8988T (cell line): ENCODE measurements at places on chromosomes 2 and 18.

- no peak for DNase-seq
Measured at GRCh38 chr2:133523406-133523805, 44.9 kb downstream of the NCKAP5 start.

GRCh38 chr2:234444242-234444730 lies 52.6 kb downstream of the ARL4C start:
- no peak for DNase-seq

DNA sequence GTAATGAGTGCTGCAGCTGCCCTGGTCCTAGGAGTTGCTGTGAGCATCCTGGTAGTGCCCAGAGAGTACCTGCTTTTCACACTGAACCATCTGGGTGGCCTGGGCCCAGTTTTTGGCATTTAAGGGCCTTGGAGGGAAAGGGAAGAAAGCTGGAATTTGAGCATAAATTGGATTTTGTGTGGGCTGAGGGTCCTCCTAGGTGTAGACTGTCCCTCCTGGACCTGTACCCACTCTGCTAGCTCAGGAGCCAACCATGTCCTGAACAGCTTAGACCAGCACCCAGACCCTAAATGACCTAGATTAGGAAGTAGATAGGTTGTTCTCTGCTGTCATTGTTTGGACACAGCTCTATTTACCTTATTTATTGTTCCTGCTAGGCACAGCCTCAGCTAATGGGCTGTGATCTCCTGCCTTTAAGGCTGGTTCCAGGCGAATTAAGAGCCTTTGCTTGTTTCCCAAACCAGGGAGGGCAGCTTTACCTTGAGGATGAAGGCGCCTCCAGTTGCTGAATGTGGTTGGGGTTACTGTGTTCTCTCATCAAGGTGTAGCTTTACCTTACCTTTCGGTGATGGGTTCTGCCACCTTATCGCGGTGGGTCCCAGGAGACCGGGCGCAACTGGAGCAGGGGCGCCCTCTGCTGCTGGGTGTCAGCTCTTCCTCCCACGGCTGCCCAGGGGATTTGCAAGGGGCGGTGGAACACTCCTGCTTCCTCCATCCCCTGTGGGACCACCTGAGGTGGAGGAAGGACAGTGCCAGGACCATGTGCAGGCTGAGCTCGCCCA lies 34.4 kb downstream of the ITGA6 start:
- DNase-seq = no peak

DNA sequence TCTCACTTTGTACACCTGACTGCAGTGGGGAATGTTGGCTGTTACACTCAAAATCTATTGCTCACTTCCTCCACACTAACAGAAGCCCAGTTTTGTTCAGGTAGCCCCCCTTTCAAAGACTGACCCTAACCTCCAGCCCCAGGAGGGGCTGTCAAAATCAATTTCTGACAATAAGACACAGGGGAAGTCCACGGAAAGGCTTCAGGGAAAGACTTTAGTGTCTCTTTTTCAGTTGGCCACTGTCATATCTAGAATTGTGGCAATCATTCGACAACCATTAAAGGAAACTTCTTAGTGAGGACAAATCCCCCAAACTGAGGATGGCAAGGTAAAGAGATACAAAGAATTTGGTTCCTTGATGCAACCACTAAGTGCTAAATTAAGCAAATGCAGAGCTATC lies 59.0 kb downstream of the BARD1 start:
- no peak for DNase-seq

DNA sequence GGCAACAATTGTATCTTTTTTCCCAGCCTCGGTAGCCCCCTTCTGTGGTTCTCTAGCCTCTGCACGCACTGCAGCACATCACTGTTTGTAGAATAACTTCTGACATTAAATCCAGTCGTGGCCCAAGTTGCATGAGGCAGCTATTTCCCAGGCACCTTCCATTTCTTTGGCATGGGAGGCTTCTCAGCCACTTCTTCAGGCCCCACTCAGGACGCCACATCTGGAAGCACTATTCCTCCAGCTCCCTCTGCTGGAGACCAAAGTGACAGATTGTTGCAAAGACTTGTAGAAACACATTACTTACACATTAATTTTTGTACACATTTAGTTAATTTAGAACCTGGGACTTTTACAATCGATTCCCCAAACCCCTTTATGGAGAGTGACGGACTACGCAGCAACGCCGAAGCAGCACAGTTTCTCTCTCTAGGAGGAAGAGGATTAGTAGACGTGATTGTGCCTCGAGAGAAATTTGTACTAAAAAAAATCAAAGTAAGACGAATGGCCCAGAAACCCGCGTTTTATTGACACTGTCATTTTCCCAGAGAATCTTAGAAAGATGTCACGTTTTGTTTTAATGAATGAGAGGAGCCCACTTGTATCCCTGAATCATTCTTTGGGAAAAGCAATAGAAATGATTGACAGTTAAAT lies 57.8 kb upstream of the RGPD5 start:
- no peak for DNase-seq

DNA sequence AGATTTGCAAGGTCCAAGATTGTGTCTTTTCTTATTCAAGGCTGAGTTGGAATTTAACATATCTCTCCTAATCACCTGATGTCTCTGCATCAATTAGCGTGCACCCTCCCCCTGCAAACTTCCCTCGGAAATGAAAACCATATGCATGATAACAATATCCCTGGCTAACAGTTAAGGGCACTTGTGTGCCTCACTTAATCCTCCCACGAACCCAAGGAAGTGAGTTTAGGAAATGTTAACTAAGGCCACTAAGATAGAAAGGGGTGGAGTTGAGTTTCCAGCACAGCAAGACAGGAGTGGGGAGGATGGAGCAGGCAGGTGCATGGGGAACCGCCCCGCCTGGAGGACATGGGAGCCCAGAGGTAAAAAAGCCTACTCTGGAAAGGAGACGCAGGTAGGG lies 52.4 kb upstream of the PTMA start:
- no peak for DNase-seq

DNA sequence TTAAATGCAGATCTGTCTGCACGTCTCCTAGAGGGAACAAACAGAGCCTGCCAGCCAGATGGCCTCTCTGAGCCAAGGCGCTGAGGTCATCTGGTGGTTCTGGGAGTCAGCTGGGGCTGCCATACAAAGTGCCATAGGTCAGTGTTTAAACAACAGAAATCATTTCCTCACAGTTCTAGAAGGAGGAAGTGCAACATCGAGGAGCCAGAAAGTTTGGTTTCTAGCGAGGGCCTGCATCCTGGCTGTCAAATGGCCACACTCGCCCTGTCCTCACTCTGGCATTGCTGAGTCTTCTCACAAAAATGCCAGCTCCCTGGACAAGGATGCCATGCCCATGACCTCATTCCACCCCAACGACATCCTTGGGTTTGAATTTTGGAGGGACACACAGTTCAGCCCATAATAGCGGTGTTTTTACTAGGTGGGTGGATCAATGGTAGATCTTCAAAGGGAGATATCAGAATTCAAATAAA lies 59.6 kb downstream of the MYT1L start:
- no peak for DNase-seq

- DNase-seq = no peak
Measured at GRCh38 chr2:223786943-223787342, 50.4 kb downstream of the AP1S3 start.

GRCh38 chr2:3102922-3103569 lies 274.6 kb downstream of the EIPR1 start:
- no peak for DNase-seq

DNA sequence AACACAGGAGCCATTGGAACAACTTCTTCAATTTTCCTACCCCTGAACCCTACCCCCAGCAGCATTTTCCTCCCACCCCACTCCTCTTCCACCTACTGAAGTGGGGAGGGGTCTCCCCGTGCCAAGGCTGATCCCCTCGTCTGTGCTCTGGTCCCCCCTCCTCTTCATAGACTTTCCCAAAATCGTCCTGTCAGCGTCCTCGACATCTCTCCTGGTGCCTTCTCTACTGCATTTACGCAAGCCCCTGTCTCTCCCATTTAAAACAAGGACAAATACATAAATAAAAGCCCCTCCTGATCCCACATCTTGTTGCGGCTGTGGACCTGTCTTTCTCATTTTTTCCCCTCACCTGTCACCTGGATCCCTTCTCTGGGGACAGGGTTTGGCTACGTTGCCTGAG lies 42.2 kb downstream of the EMX1 start:
- no peak for DNase-seq

- no peak for DNase-seq
Measured at GRCh38 chr18:76499637-76500340, 4.7 kb upstream of the ZNF516 start.

GRCh38 chr18:23450022-23450421 lies 3.1 kb upstream of the RIOK3 start:
- DNase-seq = no peak

DNA sequence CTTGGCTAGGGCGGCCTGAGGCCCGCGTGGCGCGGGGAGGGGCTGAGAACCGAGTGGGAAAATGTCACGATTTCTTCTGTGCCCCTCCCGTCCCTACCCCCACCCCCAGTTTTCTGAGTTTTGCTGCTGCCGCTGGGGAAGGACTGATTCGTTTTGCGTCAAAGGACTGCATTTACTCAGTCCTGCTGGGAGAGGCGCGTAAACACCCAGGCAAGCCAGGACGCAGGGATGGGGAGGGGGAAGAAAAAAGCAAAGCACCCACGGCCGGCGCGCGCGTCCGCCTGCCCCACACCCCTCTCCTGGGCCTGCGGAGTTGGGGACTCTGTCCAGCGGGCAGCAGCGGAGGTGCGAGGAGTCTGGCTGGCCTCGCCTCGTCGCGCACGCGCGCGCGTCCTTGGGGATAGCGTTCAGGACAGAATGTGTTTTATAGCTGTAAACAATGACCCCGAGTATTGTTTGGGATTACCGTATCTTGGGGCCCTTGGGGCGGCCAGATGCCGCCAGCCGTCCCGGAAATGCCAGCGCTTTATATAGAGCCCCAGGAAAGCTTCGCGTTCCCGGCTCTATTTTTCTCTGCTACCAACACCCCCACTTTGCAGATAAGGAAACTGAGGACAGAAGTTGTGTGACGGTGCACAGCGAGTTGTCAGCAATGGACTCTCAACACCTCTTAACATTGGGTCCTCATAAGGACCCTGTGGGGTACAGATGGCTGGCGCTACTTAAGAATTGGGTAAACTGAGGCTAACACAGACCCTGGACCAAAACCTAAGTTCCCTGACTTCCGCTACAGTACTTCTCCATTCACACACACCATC lies 1.7 kb upstream of the FOSL2 start:
- DNase-seq = no peak

DNA sequence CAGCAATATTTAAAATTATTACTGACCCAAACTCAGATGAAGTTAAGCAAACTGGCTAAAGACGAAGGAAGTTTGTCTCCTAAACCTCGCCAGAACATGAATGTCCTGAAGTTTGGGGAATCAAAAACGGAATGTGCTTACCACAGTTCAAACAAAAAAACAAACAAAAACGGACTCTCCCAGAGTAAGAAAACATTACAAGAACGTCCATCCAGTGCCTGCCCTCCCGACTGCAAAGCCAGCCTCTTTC lies 1.1 kb downstream of the KANSL1L start:
- no peak for DNase-seq

- DNase-seq = no peak
Measured at GRCh38 chr18:70536370-70537062, 247.7 kb downstream of the SOCS6 start.

GRCh38 chr2:64128943-64129391 lies 15.3 kb downstream of the PELI1 start:
- DNase-seq = no peak

- no peak for DNase-seq
Measured at GRCh38 chr2:59195851-59196250, 954.7 kb upstream of the FANCL start.

GRCh38 chr2:231299267-231299666 lies 96.2 kb upstream of the B3GNT7 start:
- DNase-seq = no peak

- DNase-seq = no peak
Measured at GRCh38 chr18:3409811-3410210, 40.2 kb upstream of the TGIF1 start.

DNA sequence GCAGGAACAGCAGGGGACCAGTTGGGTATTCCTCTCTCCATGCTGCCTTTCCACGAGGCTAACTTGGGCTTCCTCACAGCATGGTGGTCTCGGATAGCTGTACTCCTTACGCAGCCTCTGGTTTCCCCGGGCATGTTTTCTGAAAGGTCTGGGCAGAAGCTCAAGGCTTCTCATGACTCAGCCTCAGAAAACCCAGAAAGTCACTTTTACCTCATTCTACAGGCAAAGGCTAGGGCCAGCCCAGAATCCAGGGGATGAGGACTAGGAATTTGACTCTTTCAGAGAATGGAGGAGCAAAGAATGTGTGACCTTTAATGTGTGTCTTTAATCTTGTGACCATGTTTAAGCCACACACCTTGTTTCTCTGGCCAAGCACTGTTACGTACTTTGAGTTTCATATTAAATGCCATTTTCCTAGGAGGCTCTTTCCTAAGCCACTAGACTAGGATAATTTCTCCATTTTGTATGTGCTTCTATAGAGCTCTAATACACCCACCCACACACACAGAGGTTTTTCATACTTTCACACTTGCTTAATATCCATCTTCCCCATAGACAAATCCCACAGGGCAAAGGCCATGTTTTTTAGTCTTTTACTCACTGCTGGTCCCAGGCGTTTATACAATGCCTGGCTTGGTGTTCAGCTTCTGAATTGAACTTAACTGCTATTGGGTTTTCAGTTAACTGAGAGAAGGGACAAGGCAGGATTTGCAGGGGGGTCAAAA lies 77.3 kb downstream of the LONRF2 start:
- DNase-seq = no peak

GRCh38 chr18:23213200-23213599 lies 77.9 kb downstream of the CABLES1 start:
- no peak for DNase-seq

DNA sequence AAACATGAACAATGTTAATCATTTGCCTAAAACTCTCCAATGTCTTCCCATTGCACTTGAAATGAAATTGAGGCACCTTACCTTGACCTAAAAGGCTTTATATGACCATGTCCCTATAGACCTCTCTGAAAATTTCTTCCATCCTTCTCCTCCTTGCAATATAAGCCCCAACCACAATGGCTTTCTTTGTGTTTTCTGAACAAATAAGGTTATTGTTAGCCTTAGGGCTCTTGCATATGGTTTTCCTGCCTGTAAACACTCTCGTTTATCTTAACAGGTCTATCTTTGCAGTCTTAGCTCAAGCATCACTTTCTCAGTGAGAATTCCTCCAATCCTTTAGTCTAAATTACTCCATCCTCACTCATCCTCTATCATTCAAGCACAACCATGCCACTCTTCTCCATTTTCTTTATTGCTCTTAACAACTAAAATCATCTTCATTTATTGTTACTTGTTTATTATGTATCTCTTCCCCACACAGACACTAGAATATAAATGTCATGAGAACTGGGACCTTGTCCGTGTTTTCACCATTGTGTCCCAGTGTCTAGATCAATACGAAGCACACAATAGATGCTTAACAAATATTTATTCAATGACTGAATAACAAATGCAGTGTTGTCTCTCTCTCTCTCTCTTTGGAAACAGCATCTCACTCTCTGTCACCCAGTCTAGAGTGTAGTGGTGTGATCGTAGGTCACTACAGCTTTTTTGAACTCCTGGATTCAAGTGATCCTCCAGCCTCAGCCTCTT lies 129.3 kb downstream of the RDH14 start:
- DNase-seq = no peak

DNA sequence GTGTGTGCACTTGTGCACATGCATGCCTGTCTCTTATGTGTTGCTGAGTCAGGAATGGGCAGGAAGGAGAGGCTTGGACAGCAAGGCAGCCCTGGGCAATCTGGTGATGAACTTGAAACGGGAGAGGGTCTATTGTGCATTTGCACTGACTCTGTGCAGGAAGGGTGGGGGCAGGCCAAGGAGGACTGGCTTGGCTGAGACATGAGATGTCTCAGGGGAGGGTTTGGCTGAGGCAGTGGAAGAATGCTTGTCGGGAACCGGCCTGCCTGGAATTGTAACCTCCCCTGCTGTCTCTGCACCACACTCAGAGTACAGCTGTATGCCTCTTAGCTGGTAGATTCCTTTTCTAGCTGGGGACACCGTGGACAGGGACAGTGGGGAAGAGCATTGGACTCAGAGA lies 176.1 kb upstream of the TNP1 start:
- no peak for DNase-seq
